Bronchial epithelial cell (primary cell): ENCODE measurements at places on chromosomes 13 and 19.
A peak's percentile ranks its signal among the peaks of the same experiment; 100 is the strongest.

DNA sequence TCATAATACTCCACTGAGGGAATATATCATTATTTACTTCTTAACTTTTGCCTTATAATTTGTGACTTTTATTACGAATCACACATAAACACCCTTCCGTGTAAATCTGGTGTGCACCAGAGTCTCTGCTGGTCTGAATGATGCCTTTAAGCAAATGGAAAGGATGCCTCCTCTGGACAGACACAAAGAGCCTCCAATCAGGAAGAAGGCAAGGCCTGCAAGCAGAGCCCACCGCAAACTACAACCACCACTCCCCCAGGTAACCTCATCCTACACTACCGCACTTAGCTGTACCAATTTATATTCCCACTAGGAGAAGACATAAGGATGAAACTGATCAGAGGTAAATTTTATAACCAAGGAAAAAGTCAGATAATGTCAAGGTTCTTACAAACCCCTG is 137.6 kb downstream of the KLF12 start:
- DNase-seq = no peak

DNA sequence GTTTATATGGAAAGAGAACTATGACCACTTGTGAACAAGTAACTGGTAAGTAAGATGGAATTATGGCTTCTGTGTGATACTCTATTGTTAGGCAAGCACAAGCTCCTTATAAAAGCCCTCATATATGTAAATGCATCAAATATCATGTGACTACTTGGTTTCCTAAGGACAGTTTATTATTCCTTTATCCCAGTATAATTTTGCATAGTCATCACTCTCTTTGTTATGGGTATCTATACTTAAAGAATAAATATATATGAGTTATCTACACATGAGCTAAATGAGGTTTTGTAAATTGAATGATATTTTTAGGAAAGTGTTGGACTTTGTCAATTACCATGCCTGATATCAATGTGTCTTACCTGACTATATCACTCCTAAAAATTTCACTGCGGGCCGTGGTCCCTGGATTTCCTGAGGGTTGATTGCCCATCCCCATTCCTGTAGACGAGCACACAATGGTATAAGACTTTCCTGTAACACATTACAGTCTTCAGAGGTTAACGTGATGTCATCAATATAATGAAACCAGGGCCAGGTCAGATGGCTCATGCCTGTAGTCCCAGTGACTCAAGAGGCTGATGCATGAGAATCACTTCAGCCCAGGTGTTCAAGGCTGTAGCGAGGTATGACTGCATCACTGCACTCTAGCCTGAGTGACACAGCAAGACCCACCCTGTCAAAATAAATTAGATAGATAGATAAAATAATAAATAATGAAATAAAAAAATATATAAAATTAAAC is 20.7 kb downstream of the ZNF844 start:
- peak; percentile 33 for DNase-seq

DNA sequence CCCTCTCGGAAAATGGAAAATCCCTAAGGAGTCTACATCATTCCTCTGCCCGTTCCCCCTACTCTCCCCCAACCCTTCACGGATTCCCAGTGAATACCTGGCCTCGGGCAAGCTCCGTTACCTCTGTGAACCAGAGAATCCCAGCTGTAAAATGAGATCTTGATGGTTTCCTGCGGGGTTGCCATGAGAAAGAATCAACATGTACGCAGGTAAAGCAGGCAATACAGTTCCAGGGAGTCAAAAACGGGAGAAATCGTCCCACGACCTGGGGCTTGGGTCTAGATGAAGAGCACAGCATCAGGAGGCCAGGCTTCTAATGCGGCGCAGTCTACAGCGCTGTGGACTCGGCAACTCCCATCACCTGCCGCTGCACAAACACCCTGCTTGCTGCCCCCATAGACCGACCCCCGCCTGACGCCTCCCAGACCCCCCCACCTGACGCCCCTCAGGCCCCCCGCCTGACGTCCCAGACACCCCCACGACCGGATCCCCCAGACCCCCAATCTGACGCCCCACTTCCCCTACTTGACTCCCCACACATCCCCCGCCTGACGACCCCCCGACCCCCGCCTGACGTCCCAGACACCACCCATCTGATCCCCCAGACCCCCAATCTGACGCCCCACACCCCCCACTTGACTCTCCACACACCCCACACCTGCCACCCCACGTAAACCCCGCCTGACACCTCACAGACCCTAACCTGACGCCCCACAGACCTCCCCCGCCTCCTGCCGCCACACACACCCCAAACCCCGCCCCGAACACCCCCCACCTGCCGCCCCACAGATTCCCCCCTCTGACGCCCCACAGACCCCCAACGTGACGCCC is 680 bp downstream of the LIG4 start:
- DNase-seq = peak; percentile 26

DNA sequence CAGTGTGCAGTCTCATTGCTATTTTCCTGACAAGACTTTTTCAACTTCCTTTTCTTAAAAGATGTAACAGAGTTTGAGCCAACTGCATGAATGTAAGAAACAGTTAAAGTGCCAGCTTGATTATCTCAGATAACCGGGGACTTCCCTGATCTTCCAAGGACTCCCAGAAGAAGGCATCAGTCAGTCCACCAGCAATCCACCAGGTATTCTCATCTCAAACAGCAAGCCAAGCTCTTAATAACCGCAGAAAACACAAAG is 350.1 kb downstream of the LIG4 start:
- DNase-seq = no peak

DNA sequence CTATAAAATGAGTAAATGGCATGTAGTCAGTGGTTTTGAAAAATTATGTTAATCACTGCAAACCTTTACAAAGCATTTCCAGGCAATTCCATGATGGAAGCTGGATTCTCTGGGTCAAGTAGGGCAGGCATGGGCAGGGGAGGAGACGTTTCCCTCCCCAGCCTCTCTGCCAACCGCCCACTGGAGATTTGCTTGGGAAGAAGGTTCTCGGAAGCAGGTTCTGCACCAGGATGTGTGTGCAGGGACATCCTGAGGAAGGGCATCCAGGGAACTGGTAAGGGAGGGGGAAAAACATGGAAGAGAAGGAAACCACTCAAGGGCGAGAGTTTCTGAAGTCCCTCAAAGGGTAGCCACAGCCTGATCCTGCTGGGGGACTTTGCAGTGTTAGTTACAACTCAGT is 469.1 kb downstream of the TSHZ3 start:
- DNase-seq = no peak

- peak; percentile 23 for DNase-seq
Measured at GRCh38 chr13:112703449-112704284, 13.8 kb downstream of the ATP11A start.

DNA sequence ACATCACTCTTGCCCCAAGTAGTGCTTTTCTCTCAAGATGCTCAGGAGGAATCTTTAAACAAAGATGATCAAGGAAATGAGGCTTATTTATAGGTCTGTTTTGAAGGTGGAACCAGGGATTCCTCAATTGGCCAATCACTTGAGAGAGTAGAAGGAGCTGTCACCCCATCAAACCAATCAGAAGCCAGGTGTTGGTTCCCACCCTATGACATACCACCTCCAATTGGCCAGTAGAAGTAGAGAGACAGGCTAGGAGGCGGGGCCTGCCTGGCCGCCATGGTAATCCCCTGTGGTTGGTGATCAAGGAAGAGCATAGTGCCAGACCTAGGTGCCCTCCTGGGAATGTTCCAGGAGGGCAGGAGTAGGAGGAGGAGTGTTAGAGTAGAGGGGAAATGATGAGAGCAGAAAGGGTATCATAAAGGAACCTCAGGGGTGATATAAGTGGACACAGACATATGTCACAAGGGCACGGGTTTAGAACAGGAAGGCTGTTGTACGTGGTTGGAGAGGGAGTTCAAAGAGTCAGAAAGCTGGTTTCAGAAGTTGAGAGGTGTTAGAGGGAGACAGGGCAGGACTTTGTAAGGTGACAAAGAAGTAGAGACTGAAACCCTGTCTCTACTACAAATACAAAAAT is 10.5 kb downstream of the PMIS2 start:
- DNase-seq = no peak
